Adipocyte (in vitro differentiated cells): ENCODE measurements at places on chromosomes 2 and 18.

- no peak for DNase-seq
Observed at GRCh38 chr2:8525236-8525581, 156.6 kb upstream of the ID2 start.

DNA sequence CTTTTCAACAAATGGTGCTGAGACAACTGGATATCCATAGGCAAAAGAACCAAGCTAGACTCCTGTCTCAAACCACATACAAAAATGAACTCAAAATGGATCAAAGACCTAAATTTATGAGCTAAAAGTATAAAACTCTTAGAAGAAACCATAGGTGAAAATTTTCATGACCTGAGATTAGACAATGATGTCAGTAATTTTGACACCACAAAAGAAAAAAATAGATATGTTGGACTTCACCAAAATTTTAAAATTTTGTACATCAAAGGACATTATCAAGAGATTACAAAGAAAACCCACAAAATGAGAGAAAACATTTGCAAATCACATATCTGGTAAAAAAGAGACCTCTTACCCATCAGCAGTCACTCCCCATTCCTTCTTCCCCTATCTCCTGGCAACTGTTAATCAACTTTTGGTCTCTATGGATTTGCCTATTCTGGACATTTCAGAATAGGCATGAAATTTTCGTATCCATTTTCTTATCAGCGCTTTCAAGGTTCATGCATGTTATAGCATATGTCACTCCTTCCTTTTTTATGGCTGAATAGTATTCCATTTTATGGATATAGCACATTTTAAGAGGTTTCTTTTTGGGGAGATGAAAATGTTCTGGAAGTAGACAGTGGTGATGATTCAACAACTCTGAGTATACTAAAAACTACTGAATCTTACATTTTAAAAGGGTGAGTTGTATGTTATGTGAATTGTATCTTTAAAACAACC, 43.3 kb downstream of the FAM178B start:
- DNase-seq, result no peak

DNA sequence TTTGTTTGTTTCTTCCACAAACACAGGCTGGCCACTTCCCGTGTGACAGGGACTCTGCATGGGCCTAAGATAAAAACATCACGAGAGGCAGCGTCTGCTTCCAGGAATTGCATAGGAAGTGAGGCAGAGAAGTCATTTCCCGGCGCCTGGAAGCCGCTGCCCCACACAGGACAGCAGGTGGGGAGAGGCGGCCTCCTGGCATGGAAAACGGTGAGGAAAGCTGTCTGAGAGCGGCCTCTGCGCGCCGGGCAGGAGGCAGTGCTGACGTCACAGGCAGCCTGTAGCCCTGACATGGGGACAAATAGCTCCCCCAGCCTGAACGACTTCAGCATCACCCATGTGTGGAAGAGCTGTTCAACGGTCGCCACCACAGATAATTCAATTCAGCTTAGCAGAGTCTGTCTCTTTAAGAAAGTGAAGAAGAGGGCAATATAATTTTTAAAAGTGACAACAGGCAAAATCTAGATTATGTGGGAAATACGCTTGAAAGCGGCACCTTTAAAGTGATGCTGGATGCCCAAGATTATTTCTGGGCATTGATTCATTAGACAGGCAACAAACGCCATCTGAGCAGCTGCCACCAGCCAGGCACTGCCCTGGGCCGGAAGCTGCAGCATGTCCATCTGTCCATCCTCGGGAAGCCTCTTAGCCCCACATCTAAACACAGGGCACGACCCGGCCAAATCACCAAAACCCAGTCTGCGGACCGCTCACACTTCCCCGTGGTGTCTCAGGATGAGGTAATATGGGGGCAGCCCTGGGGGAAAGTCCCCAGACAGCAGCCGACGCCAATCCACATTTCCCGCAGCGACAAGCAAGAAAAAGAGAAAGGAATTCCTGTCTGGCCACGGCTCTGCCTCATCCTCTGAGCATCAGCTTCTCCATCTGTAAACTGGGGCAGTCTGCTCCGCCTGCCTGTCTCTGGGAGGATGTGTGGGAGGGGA, 138.9 kb downstream of the PXDN start:
- peak; percentile 34 for DNase-seq

DNA sequence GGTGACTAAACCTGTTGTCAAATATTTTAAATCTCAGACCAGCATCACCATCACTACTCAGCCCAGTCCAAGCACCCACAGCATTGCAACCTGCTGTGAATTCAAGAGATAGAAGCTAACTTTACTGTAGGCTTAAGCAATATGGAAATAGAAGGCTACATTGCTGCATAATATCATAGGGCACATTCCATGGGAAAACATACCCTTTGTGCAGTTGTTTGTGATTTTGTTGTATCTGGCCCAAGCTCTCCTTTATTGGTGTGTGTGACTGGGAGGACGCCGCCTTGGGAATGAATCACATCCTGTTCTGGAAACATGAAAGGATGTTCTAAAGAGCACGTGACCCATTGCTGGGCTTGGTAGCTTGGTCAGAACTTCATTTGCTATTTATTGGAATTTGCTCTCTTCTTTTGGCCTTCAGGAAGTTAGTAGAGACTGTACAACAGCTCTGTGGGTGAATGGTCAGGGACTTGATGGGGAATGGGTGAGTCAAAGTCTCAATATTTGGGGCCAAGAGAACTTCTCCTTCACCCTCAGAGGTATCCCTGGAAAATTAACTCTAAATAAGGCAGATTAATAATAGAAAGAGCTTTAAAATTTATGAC, 106.8 kb upstream of the SERPINE2 start:
- DNase-seq, result peak; percentile 72

DNA sequence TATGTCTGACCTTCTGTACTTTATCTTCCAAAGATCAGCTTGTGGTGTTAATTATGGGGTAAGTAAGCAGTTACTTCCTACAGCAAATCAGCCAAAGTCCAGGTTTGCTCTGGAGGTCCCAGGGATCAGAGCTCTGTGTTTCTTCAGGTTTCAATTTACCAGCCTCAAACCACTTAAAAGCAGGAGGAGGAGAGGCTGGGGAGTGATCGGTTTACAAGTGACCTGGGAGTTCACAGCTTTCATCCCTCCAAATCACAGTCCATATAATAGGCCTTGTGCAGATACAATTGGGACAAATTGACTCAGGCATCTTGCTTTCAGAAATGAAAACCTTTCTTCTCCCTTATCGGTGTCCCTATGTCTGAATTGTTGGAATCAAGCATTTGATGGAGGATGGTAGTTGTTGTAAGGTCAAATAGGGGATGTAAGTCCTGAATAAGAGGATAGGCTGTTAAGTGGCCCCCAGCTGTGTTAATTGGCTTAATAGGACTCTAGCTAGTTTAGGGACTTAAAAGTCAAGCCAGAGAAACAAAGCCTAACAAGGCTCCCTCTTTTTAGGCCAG, 188.0 kb upstream of the NT5C1B start:
- no peak for DNase-seq

DNA sequence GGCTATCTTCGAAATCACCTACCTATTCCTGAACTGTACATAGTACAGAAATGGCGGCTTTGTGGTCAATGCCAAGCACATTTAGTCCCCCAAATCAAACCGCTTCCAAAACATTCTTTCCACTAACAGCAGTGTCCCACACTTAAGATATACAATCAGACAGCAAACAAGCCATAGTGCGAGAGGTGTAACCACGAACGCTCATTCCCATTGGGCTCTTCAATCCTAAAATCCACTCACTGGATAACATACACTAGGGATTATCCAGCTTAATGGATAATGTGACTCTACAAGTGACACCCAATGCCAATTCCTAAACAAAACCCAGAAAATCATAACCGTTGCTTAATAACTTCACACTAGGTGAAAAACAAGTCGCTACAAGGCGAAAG, 2.0 kb downstream of the XPO1 start:
- peak; percentile 61 for DNase-seq

DNA sequence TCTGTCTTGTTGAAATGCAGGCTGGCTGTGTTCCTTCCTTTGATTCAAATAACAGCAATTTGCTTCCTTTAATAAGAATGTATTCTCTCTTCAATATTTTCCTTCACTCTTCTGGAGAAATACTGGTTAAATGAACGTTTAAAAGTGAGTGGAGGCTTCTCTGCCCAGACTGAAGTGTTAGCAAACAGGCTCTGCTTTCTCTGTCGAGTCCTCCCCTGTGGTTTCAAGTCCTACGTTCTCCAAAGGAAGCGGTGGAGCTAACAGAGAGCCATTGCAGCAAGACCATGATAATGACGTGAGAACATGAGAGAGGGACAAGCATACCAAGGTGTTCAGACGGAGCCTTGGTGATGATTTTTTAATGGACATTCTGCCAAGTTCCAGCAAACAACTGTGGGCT, 26.2 kb upstream of the PID1 start:
- no peak for DNase-seq

DNA sequence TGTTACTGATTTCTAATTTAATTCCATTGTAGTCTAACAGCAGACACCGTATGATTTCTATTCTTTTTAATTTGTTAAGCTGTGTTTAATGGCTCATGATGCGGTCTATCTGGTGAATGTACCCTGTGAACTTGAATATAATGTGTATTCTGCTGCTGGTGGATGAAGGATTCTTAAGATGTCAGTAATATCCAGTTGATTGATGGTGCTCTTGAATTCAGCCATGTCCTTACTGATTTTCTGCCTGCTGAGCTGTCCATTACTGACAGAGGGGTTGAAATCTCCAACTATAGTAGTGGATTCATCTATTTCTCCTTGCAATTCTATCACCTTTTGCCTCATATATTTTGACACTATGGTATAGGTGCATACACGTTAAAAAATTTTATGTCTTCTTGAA, 373.3 kb upstream of the RAB12 start:
- no peak for DNase-seq

DNA sequence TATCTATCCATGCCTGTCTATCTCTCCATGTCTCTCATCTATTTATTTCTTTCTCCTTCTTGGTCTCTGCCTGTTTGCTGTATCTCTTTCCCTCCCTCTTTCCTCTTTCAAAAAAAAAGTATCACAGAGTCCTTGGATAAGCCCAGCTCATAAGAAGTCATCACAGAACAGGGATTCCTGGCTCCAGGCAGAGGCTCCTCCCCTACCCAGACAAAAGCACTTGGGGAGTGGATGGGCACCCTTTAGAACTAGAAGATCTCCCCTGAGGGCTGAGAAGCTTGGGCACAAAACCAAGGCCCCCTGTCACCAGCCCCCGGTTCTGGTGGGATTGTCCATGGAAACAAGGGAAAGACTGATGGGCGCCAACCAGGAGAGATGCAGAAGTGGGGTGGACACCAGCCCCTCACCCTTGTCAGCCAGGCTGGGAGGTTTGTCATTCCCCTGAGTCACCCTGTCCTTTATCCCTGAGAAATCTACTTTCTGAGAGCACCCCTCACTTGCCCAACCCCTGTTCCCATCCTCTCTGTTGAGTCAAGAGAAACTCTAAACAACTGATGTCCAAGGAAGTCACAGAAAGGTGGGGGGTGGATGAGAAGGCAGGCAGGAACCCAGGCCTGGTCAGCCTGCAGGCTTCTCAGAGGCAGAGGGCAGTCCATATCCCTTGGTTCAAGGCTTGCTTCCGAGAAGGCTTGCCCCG, 127.1 kb downstream of the TNS1 start:
- no peak for DNase-seq

- DNase-seq, result no peak
Observed at GRCh38 chr2:195501746-195502145, 155.3 kb upstream of the SLC39A10 start.

DNA sequence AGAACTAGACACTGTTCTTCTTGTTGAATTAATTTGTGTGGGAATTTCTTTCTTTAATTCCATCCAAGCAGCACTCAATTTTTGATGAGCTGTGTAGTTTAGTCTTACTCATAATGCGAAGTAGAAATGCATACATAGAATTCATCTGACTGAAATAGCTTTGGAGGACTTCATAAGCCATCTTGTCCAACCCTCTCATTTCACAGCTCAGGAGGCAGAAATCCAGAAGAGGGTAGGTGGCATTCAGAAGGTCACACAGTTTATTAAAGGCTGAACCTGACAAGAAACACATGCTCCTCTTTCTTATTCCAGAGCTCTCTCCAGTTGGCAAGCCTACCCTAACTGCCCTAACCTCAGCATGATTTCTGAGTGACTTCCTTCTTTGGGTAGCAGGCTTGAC, 169.2 kb upstream of the NOSTRIN start:
- no peak for DNase-seq

DNA sequence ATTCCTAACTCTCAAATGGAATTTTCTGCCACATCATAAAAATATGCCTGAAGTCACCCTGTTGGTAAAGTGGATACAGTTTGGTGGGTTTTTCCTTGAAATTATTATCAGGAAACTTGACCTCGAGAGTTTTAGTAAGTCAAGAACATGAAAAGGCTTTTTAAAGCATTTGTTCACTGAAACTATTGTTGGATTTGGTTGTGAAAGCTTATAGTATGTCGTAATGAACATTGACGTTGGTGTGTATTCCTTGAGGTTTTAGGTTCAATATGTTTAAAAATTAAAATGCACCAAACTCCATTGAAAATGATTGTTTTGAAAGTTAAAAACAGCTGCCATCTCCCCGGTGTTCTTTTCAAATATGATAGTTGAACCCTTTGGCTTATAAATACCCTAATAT, 30.8 kb downstream of the AOX1 start:
- peak; percentile 51 for DNase-seq

GRCh38 chr2:169007356-169007755, 23.8 kb downstream of the ABCB11 start:
- no peak for DNase-seq

DNA sequence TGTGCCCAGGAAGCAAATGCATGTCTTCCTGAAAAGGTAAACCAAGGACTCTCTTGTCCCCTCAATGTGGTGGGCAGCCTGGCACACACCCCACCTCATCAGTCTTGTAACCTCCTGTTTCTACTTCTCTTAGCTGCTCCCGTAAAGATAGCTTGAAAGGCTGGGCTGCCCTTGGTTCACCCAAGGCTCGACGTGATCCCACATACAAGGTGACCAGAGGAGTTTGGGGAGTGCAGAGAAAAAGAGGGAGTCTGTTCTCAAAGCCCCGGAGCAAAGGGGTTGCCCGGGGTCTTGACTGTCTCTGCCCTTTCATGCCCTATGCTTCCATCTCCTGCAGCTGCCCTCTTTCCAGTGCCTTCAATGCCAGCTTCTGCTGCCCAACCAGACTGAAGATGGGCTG, 18.3 kb upstream of the FOSL2 start:
- DNase-seq, result no peak

- peak; percentile 87 for DNase-seq
Observed at GRCh38 chr18:812376-813171, 532 bp upstream of the YES1 start.

DNA sequence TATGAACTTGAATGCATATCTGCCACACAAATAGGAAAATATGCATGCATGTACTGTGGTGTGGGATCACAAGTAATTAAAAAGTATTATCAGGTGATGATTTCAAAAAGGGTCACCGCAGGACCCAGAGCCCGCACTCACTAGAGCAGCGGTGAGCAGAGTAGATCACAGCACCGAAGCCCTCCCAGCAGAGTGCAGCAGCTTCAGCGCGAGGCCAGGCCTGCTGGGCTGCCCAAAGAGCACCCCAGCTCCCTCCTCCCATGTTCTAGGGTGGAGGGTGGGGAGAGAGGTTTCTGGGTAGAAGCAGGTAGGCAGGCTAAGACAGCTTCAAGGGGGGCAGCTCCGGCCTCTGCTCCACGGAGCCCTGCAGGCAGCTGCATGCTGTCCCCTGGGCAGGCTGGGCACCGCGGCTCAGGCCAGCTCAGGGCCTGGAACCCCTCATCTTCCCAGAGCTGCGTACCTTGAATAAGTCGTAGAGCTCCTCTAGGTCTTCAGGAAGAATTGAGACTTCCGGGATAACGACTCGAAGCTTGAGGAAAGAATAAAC, 24.9 kb downstream of the RPL31 start:
- no peak for DNase-seq
